ENCODE measurements at places on chromosomes 12 and 14.
A peak's percentile ranks its signal among the peaks of the same experiment; 100 is the strongest.

DNA sequence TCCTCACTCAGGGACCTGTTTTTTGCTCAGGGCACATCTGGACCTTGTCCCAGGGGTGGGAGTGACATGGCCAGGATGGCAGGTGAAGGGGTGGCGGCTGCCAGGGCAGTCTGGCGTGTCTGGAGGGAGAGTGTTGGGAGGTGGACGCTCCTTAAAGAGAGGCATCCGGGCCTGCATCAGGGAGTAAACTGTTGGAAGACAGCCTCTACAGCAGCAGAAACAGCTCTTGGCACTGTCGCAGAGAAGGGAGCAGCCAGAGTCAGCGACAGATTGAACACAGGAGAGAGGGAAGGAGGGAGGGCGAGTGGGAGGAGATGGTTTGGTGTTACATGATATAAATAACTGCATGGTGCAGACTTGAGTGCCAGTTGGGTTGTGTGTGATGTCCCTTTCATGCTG, 52.8 kb downstream of the IGF1 start:
- no peak for DNase-seq

DNA sequence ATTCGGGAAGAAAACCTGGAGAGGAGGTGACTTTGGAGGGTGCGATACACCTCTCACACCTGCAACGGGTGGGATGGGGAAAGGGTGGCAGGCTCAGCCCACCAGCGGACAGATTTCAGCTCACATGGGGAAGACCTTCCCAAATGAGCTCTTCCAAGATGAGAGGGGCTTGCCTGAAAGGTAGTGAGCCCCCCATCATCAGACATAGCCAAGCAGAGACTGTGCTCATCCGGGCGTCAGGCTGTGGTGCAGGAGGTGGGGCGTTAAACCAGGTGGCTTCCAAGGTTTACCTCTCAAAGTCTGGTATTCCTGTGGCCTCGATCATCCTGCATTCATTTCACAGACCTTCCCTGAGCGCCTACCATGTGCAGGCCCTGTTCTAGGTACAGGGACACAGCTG, 105.4 kb upstream of the FKBP4 start:
- no peak for DNase-seq

GRCh38 chr14:50846226-50846880, 15.4 kb upstream of the NIN start:
- no peak for DNase-seq

DNA sequence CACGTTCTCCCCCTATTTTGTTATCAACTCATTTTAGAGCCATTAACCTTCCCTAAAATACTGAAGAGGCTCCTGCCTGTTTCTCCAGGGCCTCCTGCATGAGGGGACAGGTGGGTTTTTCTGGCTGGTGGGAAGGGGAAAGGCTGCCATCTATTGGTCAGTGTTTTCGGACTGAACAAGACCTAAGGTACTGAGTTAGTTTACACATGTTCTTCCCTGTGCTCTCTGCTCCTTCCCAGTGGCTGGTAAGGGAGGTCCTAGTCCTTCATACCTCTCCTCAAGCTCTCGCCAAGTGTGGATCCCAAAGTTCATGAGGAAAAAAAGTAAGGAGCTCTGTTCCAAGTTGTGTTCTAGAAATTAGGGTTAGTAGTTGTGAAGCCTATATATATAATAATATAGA, 357.5 kb downstream of the FSCB start:
- DNase-seq = no peak

DNA sequence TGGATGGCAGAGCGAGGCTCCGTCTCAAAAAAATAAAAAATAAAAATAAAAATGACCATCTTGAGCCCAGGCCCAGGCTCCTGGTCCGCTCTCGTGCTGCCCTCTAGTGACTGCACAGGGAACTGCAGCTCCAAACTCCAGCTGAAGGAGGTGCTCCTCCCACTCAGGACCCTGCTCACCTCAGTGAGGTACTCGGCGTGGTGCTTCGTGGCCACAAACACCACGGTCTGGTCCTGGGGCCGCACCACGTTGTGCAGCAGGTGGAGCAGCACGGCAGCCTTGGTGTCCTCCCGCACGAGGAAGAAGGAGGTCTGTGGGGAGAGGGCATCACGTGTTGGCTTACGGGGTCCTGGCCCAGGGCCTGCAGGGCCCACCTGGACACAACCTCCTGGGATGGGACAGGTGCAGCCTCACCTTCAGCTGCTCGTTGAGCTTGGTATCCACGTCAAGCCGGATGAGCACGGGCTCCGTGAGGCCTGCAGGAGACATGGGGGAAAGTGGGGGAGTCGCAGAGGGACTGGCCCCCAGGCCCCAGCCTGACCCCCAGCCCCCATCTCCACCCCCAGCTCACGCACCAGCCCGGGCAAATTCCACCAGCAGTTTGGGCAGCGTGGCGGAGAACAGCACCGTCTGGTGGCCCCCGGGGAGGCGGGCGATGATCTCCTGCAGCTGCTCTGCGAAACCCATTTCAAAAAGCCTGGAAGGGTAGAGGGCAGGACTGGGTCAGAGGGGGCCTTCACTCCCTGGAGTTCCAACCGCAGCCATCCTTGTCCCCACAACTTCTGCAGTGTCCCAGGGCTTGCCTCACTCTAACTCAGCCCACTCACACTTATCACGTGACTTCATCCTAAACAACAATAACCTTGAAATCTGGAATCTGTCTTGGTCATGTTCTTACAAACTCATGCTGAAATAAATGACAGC, 10.6 kb downstream of the DDX54 start:
- peak; percentile 71 for DNase-seq

Measured in stimulated activated CD8-positive, alpha-beta memory T cell treated with anti-CD3 and anti-CD28 coated beads, Interleukin-7, amount 100 ng/mL, for 48 hours (primary cell).